ENCODE measurements at places on chromosomes 7 and 10.

GRCh38 chr10:5274795-5275194 is 78.2 kb downstream of the AKR1C4 start:
- DNase-seq, result no peak

GRCh38 chr10:24756283-24756682 is 32.6 kb upstream of the ARHGAP21 start:
- no peak for DNase-seq

- no peak for DNase-seq
Measured at GRCh38 chr7:134836447-134836846, 57.0 kb downstream of the CALD1 start.

- peak; percentile 78 for DNase-seq
Measured at GRCh38 chr7:82156168-82156567, 287.4 kb downstream of the CACNA2D1 start.

DNA sequence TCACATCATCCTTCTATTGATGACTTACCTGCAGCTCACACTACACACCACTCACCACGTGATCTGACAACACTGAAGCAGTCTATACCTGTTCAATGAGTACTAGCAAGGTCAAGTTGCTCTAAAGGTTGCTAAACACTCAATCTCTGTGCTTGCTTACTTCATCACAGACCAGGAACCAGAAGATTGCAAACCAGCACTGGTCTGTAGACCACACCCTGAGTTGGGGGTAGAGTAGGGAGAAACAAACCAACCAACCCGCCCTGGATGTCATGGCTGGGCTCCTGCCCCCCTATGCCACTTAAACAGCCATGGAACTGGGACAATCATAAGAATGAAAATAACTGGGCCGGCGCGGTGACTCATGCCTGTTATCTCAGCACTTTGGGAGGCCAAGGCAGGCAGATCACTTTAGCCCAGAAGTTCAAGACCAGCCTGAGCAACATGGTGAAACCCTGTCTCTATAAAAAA is 19.6 kb downstream of the DLG5 start:
- no peak for DNase-seq

DNA sequence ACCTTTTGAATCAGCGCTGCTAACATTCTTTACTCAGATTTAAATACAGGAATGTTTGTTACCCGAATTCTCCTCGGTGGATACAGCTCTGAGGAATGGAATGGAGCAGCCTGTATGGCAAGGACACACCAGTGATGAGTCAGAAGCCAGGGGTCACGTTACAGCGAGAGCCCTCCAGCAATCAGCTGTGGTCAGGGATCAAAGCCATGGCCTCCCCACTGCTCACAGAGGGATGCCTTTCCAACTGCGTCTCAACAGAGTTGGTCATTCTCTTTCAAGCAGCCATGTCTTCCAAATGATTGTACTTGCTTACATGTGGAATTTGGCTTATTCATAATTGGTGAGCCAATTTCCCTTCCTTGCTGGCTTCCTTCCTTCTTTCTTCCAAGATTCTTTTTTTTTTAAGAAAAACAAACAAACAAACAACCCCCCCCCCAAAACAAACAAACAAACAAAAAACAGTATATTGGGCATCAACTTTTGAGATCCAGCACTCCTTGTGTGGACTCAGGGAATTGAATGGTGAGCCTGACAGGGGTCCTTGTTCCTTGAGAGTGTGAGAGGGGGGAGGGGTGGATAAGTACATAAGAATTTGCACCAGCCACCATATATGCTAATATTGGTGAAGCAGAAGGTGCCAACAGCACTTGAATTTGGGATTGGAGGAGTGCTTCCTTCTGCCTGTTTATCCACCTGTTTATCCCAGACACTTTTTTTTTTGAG is 100.2 kb downstream of the ATXN7L1 start:
- DNase-seq, result no peak

DNA sequence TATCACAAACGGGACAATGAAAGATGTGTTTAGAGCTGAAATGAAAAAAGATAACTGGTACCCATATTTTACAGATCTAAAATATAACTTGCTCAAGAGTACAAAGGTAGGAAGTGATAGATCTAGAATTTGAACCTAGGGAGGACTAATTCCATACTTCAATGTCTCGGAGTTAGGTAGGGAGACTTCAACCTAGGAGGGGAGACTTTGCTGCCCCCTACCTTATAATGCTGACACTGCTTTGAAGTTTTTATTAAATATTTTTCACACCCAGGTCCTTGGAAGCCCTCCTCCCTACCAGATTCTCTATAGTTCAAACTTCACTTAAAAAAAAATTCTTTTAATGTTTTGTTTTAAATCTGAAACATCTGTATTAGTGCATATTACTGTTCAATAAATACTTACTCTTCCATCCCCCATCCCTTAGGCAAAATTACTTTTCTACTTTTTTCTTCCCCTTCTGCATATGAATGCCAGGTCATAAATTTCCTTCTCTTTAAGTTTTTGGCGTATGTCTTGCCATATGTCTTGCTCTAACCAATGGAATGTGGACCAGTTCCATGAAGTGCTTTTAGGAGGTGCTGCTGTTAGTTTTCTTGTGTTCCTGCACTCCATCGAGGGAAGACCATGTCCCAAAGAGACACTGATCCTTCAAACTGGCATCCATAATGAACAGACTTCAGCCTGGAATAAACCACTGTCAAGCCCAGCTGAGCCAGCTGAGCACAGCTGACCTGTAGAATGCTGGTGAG is 57.8 kb downstream of the MICU1 start:
- DNase-seq, result no peak

DNA sequence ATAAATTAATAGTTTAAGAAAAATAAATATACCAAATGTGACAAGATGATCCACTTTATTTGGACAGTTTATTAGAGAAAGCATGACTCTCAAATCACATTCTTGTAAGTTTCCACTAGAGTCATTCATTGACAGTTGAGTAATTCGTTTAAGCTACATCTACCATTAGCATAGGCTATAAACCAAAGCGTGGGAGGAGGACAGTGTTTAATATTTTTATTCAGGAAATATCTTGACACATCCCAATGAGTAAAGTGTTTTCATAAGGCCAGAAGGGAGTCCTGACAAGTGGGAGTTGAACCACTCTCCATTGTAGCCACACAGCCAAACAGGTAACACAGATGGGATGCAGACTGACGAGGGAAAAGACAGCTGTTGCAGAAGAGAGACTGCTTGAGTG is 386.5 kb upstream of the SEMA3D start:
- DNase-seq, result no peak

- no peak for DNase-seq
Measured at GRCh38 chr10:1380088-1380671, 324.0 kb downstream of the WDR37 start.

- DNase-seq, result no peak
Measured at GRCh38 chr10:25047591-25048301, 31.3 kb downstream of the THNSL1 start.

GRCh38 chr7:102021841-102022618 is 204.6 kb downstream of the CUX1 start:
- no peak for DNase-seq

DNA sequence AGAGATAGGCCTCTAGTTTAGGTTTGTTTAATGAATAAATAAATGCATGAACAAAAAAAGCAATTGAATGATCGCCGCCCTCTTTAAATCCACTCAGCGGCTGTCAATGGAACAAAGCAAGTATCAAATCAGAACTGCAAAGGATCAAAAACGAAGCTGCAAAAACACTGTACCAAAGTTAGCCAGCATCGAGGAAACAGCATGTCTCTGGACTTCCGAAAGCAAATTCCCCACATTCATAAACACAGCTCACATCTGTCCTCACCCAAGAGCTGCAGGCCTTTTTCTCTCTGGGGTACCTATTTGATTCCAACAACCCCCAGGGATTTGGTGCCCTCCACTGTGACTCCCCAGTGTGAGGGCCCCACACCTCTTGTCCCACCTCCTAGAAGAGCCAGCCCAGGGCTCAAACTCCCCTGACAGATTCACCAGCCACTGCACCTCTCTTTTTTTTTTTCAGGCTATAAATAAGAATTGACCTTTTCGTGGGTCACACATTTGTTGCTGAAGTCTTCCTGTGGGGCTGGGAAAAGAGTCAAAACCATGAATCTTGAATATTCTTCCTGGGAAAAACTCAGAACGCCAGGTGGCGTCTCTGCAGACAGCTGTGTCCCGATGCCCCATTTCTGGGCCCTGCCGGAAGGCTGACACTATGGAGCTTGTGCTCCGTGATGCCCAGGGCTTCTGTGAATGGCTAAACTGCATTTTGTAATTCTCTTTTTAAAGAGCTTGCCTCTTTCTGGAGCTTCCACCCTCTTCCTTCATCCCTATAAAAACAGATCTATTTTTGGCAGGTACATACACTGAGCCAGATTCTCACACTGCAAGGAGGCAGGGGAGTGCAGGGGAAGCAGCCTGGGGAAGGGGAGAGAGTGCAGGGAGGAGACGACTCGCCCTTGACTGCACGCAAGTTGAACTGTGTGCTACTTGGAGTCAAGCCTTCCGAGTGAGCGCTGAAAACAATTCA is 51.7 kb downstream of the HSPA12A start:
- no peak for DNase-seq

DNA sequence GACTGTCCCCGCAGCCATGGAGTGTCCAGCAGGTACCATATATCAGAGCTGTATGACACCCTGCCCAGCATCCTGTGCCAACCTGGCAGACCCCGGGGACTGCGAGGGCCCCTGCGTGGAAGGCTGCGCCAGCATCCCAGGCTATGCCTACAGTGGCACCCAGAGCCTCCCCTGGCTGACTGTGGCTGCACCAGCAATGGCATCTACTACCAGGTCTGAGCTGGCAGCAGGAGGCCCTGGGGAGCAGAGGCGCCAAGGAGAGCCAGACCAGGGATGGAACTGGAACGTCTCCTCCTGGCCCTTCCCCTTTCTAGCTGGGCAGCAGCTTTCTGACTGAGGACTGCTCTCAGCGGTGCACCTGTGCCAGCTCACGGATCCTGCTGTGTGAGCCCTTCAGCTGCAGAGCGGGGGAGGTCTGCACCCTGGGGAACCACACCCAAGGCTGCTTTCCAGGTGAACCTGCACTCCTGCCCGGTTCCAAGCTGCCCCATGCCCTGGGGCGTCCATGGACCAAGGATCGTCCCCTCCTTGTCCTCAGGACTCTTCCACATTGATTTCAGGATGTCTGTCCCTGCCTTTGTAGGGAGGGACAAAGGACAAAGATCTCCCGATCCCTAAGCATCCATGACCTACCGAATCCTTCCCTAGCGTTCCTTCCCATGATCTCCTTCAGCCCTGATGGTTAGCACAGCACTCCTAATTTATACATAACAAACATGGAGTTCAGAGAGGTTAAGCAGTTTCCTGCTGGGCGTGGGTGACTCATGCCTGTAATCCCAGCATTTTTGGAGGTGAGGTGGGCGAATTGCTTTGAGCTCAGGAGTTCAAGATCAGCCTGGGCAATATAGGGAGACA is 33.3 kb downstream of the EPHB4 start:
- DNase-seq, result peak; percentile 58

DNA sequence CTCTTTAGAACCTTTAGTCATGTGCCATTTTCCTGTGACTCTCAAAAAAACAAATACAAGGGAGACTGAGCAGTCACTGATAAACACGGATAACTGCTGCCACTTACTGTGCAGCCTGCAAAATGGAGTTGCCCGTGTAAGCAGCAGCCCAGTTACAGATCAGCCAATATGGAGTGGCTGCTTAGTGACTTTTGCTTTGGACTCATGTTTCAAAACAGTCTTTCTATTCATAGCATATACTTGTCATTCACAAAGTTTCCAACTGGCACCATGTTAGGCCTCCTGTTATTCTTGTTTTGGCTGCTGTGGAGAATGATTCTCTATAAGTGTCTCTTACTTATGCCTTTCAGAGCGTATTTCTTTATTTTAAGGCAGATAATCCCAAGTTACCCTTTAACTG is 3.0 kb downstream of the FAM204A start:
- no peak for DNase-seq

DNA sequence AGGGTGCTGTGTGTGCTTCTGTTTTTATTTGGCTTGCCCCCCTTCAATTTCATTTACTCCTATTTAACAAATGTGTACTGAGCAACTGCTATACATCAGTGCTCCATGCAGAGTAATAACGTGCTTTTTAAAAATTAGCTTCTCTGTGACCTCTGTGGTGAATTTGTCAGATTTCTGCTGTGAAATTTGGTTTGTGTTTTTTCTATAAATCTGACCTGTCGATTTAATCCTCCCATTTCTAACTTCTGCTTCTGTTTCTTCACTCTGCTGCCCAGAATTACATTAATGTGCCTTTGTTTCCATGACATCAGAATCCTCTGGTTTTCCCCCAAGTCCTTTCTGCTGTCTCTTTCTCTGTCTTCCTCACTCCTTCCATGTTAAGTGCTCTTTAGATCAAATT is 123.8 kb upstream of the CACNA2D1 start:
- DNase-seq, result no peak

DNA sequence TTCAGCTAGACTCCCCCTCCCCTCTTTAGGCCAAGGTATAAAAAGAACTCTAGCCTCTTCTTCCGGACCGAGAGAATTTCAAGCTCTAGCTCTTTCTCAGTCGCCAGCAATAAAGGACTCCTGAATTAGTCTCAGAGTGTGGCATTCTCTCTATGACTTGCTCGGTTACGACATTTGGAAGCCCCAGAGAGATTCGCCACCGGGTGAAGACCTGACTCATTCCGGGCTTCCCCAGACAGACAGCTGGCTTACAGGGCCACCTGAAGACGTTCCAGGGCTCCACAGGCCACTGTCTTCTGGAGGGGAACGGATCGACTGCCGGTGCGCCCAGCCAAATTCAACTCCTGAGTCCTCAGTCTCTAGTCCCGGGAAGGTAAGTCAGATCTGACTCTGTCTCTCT is at the start of gene AKR1B15:
Gene AKR1B15, plus strand, starts transcription at position 234 of the 400 bp plus-strand sequence. CDS start 15,510 bp downstream, outside the sequence.
- no peak for DNase-seq

GRCh38 chr7:75725306-75725705 is 13.4 kb downstream of the HIP1 start:
- no peak for DNase-seq

DNA sequence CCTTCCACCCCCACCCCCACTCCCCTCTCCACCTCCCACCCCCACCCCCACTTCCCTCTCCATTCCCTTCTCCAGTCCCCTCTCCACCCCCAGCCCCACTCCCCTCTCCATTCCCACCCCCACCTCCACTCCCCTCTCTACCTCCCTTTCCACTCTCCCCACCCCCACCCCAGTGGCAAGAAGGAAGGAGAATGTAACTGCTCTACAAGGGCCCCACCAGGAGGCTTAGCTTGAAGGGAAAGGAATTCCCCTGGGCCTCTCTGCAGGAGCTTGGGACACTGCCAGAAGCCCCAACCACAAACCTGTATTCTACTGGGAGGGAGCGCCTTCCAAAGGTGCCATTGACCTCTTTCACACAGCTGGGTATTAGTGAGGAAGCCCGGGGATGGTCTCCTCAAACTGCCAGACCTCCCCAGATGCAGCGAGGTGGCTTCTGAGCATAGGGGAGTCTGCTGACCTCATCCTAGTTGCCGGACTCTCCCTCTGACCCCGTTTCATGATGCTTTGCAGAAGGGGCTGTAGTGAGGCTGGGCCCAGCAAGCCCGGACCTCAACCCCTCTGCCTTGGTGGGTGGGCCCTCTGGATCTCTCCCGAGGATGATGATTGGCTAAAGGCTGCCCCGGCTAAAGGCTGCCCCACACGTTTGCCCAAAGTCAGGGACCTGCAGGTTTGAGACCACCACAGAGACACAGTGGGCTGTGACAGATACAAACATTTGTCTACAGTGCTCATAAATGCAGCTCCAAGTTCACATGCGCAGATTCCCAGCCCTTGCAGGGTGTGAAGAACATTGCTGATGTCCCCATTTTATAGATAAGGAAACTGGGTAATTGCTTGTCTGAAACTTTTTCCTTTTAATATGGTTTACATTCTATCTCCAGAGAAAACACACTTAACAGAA is 2.9 kb downstream of the DEPP1 start:
- DNase-seq, result peak; percentile 55
